ENCODE measurements at places on chromosomes 1 and 21. TPM values are rescaled to one million over a fixed set of nuclear protein-coding genes. Genes with fewer than 3 reads are reported as not detected.

FCRLB gene
- 0.26 TPM for total RNA-seq

AGMAT gene
- not detected for total RNA-seq

PEX19 gene
- total RNA-seq, result 61.6 TPM

CYYR1 gene
- 15.9 TPM for total RNA-seq

AADACL3 gene
- not detected for total RNA-seq

DNALI1 gene
- total RNA-seq, result 13.9 TPM

CD48 gene
- total RNA-seq, result 1.5 TPM

ACTL8 gene
- total RNA-seq, result not detected

FALEC gene
- not detected for total RNA-seq

TMEM125 gene
- not detected for total RNA-seq

AMY1C gene
- total RNA-seq, result not detected

FMO1 gene
- 14.1 TPM for total RNA-seq

ODF2L gene
- total RNA-seq, result 26.5 TPM

ADAMTSL4 gene
- total RNA-seq, result 15.9 TPM

- H3K36me3 ChIP-seq, result no peaks in the 10 kb centered on the region
- DNase-seq, result no peak
- no peaks in the 10 kb centered on the region for H3K27me3 ChIP-seq
- no peak overlapping the region for H3K27ac ChIP-seq
These were observed 6.0 kb downstream of the PEA15 start for GRCh38 chr1:160211046-160211790.

DNA sequence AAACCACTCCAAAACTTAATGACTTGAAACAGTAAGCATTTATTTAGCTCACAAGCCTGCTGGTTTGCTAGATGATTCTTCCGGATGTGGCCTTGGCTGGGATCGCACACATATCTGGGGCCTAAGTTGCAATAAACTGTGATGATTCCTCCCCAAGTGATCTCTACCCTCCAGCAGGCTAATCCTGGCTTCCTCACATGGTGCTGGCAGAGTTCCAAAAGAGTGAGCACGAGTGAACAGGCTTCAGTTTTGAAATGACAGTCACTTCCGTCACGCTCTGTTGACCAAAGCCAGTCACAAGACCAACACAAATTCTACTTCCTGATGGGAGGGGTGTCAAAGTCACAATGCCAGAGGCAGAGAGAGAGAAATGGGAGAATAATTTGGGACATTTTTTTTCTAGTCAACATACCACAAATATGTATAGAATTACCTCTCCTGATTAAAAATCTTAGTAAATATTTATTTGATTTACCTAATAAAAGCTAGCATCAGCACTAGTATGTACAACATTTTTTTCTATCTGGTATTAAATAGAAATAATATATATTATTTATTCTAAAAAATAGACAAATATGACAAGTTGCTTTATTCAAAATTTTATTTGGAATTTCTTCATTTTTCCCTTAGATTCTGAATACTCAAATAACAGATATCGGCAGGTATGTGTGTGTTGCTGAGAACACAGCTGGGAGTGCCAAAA is 292.7 kb downstream of the TPR start:
- no peaks in the 10 kb centered on the region for H3K4me1 ChIP-seq
- H3K27me3 ChIP-seq, result no peaks in the 10 kb centered on the region
- H3K27ac ChIP-seq, result no peak overlapping the region
- DNase-seq, result peak; percentile 22
- H3K4me3 ChIP-seq, result no peak overlapping the region

- H3K27ac ChIP-seq, result no peak overlapping the region
- no peak overlapping the region for H3K4me3 ChIP-seq
- H3K4me1 ChIP-seq, result no peaks in the 10 kb centered on the region
- no peak for DNase-seq
- no peaks in the 10 kb centered on the region for H3K36me3 ChIP-seq
- H3K27me3 ChIP-seq, result no peaks in the 10 kb centered on the region
These were observed 111.7 kb downstream of the FOXD2 start for GRCh38 chr1:47549532-47549931.

DNA sequence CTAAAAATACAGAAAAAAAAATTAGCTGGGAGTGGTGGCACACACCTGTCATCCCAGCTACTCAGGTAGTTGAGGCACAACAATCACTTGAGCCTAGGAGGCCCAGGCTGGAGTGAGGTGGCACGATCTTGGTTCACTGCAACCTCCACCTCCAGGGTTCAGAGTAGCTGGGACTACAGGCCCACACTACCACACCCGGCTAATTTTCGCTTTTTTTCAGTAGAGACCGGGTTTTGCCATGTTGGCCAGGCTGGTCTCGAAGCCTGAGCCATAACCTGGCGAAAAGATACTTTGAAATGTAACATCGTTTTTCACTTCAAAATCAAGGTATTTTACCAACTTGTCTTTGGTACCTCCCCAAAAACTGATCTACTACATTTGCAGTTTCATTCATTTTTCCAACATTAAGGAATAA is 6.1 kb downstream of the GAS5 start:
- no peak for DNase-seq
- no peak overlapping the region for H3K27ac ChIP-seq
- no peak overlapping the region for H3K4me3 ChIP-seq
- H3K4me1 ChIP-seq, result no peaks in the 10 kb centered on the region
- no peaks in the 10 kb centered on the region for H3K36me3 ChIP-seq
- H3K27me3 ChIP-seq, result no peaks in the 10 kb centered on the region

DNA sequence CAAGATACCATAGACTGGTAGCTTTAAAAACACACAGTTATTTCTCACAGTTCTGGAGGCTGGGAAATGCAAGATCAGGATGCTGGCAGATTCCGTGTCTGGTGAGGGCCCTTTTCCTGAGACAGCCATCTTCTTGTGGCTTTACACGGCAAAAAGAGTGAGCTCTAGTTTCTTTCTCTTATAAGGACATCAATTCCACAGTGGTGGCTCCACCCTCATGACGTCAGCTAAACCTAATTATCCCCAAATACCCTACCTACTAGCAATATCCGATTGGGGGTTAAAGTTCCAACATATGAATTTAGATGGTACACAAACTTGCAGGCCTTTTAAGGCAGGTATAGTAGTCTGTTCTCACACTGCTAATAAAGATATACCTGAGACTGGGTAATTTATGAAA is 77.7 kb downstream of the PRRX1 start:
- H3K27ac ChIP-seq, result no peak overlapping the region
- H3K4me3 ChIP-seq, result no peak overlapping the region
- no peaks in the 10 kb centered on the region for H3K4me1 ChIP-seq
- H3K36me3 ChIP-seq, result no peaks in the 10 kb centered on the region
- no peaks in the 10 kb centered on the region for H3K27me3 ChIP-seq
- DNase-seq, result no peak

GRCh38 chr1:80535466-80535865 is 1265.3 kb upstream of the ADGRL2 start:
- H3K4me3 ChIP-seq, result no peak overlapping the region
- DNase-seq, result no peak
- no peak overlapping the region for H3K27ac ChIP-seq
- no peaks in the 10 kb centered on the region for H3K4me1 ChIP-seq
- no peaks in the 10 kb centered on the region for H3K27me3 ChIP-seq
- no peaks in the 10 kb centered on the region for H3K36me3 ChIP-seq

- no peak overlapping the region for H3K4me3 ChIP-seq
- no peak for DNase-seq
- no peaks in the 10 kb centered on the region for H3K36me3 ChIP-seq
- no peaks in the 10 kb centered on the region for H3K27me3 ChIP-seq
- H3K4me1 ChIP-seq, result no peaks in the 10 kb centered on the region
These were observed 212.8 kb downstream of the DSCAM start for GRCh38 chr21:40634141-40634540.

DNA sequence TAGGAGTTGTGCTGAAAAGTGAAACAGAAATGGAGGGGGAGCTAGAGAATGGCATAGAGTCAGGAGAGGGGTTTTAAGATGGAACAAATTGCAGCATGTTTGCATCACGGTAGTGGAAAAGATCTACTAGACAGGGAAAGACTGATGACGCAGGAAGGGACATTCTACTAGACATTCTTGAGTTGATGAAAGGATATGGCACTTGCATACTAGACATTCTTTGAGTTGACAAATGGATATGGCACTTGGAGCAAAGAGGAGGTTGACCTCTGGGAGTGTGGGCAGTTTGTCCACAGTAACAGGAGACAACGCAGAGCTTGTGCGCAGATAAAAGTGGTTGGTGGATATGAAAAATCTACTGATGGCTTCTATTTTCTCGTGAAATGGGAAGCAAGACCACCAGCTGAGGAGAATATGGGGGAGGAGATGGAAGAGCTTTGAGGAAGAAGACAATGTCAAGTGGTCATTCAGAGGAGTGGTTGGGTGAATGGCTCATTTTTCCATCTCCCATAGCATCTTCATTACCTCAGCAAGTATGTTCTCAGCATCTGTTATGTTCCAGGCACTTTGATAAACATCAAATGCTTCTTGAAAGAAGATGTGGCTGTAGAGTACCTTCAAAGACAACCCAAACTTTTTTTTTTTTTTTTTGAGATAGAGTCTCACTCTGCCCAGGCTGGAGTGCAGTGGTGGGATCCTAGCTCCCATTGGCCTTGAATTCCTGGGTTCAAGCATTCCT is 2.4 kb upstream of the CTPS1 start:
- no peaks in the 10 kb centered on the region for H3K36me3 ChIP-seq
- no peak for DNase-seq
- H3K4me3 ChIP-seq, result no peak overlapping the region
- peaks cover 3% of the 10 kb centered on the region for H3K4me1 ChIP-seq

GRCh38 chr1:18240906-18241305 is 133.3 kb downstream of the IGSF21 start:
- DNase-seq, result no peak
- H3K36me3 ChIP-seq, result no peaks in the 10 kb centered on the region
- H3K4me1 ChIP-seq, result no peaks in the 10 kb centered on the region
- H3K4me3 ChIP-seq, result no peak overlapping the region

DNA sequence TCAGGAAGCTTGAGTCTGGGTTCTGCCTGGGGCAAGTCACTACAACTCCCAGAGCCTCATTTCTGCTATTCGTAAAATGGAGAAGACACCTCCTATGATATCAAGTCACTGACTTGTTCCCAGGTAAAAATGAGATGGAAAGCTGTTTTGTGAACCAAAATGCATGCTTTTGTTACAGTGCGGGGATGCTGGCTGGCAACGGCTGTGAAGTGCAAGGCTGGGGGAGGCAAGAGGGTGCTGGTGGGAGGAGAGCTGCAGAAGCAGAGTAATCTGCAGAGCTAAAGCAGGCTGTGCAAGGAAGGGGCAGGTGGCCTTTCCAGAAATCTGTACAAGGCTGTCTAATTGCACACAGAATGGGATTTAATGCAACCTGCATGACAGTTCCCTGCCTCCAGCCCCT is 150.9 kb downstream of the CNIH3 start:
- H3K27ac ChIP-seq, result no peak overlapping the region
- no peaks in the 10 kb centered on the region for H3K4me1 ChIP-seq
- H3K4me3 ChIP-seq, result no peak overlapping the region
- no peak for DNase-seq

DNA sequence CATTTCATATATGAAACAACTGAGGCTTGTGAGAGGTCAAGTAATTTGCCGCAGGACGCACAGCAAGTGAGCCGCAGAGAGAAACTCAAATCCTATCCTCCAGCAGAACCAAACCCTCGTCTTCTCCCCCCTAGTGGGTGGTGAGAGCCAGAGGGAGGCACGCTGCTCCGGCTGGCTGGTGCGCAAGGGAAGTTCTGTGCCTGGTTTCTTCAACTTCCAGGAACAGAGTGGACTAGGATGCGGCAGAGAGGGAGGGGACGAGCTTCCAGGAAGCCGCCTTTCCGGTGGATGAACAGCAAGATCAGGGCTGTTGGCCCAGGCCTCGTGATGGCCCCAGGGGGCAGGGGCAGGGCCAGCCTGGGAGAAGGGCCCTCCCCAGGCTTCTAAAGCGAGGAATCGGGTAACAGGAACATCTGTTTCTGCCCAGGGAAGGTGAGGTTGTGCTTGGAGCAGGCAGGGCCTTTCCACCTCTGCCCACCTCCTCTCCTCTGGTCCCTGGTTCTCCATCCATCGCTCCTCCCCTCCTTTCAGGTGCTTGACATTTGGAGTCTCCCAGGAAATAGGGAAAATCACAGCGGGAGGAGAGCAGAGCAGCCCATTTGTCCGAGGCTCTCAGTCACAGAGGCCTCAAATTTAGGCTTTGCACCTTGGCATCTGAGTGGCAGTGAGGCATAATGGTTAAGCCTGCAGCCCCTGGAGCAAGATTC is 16.8 kb upstream of the PDIK1L start:
- no peak overlapping the region for H3K4me3 ChIP-seq
- H3K27me3 ChIP-seq, result no peaks in the 10 kb centered on the region
- no peak overlapping the region for H3K27ac ChIP-seq
- DNase-seq, result peak; percentile 39
- H3K36me3 ChIP-seq, result no peaks in the 10 kb centered on the region

GRCh38 chr1:86774305-86775295 is 70.2 kb downstream of the SH3GLB1 start:
- peak overlapping the region; percentile 13 for H3K4me3 ChIP-seq
- peak; percentile 86 for DNase-seq
- H3K27me3 ChIP-seq, result no peaks in the 10 kb centered on the region
- H3K4me1 ChIP-seq, result peaks cover 4% of the 10 kb centered on the region
- H3K36me3 ChIP-seq, result no peaks in the 10 kb centered on the region

GRCh38 chr1:221644663-221645258 is 97.1 kb downstream of the DUSP10 start:
- H3K36me3 ChIP-seq, result no peaks in the 10 kb centered on the region
- no peak for DNase-seq
- no peaks in the 10 kb centered on the region for H3K4me1 ChIP-seq
- H3K4me3 ChIP-seq, result no peak overlapping the region
- H3K27ac ChIP-seq, result no peak overlapping the region
- no peaks in the 10 kb centered on the region for H3K27me3 ChIP-seq

DNA sequence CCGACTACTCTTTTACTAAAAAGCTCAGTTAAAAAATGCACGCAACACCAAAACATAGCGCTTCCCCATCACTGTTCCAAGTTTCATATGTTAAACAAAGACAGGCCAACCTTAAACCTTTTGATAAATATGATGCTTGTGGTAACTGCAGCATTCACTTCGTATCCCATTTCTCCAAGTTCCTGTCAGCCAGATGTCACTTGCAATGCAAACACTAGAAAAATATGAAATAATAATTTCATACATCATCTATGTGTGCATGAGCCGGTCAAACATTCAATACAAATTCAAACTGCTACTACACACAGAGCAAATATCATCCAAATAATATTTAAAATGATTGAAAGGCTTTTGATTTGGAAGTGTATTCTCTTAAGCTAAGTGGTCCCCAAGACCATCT is 636.5 kb downstream of the LMO4 start:
- no peak overlapping the region for H3K4me3 ChIP-seq
- no peaks in the 10 kb centered on the region for H3K27me3 ChIP-seq
- no peak for DNase-seq
- no peak overlapping the region for H3K27ac ChIP-seq
- no peaks in the 10 kb centered on the region for H3K4me1 ChIP-seq
- no peaks in the 10 kb centered on the region for H3K36me3 ChIP-seq
